CD4-positive, alpha-beta T cell treated with Interleukin-15 for 4 hours (primary cell): ENCODE measurements at places on chromosomes 7 and 10.

DNA sequence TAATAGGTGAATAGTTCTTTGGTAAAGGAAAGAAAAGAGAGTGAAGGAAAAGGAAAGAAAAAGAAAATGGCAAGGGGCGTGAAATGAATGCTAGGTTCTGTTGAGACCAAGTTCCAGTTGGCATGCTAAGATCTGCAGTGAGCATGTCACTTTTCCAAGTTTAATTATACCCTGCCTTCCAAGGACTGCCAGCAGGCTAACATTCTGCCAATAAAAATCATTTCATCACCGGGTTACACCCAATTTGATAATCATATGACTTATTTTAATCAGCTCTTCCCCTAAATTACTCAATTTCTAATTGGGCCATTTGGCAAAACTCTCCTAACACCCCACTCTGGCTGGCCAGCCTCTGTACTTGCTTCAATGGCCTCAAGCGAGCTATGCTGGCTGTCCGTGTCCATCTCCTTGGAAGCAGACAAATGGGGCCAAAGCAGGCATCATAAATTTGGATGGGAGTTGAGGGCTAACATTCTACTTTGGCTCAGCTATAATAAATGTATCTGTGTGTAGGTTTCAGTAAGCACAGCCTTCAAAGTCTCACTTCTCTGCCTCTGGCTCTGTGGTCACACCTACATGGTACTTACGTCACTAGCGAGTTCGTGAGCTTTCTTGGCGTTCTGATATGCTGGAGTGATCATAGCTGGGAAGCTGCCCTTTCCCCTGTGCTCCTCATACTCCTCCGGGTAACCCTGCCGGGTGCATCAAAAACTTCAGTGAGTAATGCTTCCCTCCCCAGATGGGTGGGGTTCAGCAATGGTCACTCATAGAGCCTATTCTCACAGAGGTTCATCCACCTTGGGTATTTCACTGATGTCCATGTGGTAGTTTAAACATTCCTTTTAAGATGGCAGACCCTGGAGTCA, 17.3 kb downstream of the NRAP start:
- no peak for DNase-seq

GRCh38 chr7:112189691-112190090, 16.5 kb downstream of the DOCK4 start:
- DNase-seq, result no peak

DNA sequence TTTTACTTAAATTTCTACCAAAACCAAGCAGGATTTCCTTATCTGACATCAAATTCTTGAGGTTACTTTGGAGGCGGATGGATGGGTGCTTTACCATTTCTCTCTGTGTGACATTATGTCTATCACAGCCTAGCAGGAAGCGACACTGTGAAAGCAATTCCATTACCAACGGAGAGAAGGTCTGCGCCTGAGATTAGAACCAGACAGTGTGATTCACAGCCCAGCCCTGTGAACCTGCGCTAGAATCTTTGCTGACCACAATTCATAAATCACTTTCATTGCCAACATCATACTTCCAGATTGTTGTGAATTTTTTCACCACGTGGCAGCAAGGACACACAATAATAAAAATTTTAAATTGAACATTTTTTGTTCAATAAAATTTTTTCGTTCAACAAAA, 126.5 kb downstream of the CUBN start:
- peak; percentile 89 for DNase-seq

DNA sequence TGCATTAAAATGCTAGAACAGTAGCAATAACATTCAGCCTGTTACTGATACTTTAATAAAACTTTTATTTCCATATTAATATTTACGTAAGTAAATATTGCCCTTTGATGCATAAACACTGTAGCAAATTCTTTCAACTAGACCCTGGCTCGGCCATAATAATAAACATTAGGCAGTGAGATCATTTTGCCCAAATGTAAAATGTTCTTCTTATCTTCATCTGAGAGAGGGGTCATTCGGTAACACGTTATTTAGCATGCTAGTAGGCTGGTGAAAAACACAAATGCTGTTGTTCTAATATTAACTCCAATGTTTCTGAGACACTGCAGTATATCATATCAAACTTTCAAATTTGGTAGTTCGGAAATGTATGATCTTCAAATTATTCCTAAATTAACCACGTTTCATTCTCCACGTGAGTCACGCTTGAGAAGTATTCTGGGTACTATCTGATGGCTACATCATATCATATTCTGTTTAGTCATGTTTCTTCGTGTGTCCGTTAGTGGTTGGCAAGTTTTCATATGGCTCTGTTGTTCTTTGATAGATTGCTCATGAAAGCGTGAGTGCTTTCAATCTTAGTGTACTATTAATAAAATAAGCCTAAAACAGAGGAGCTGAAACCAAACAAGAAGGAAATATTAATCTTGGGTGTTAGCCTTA, 145.8 kb downstream of the NSUN6 start:
- DNase-seq, result no peak

GRCh38 chr7:29969738-29970137, 19.9 kb downstream of the SCRN1 start:
- no peak for DNase-seq

DNA sequence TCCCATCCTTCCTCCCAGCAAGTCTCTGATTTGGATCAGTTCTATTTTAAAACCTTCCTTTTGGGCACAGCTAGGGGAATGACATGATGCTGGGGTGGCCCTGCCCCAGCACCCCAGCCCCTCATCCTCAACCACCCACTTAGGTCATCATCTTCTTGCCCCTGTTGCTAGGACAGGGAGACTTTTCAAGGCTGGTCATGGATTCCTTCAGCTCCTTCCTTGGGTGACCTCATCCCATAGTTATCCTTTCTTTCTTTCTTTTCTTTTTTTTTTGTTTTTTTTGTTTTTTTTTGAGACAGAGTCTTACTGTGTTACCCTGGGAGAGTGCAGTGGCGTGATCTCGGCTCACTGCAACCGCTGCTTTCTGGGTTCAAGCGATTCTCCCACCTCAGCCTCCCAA, 127.2 kb downstream of the WDFY4 start:
- DNase-seq, result no peak

GRCh38 chr10:120451968-120452367, 5.1 kb upstream of the PLPP4 start:
- no peak for DNase-seq

- peak; percentile 33 for DNase-seq
These were observed 2.3 kb downstream of the FBXO24 start for GRCh38 chr7:100588438-100588837.

GRCh38 chr7:39005036-39005435, 27.3 kb downstream of the POU6F2 start:
- DNase-seq, result no peak

- DNase-seq, result no peak
These were observed 72.6 kb downstream of the MTURN start for GRCh38 chr7:30207376-30207775.

- no peak for DNase-seq
These were observed 108.6 kb downstream of the CSTF2T start for GRCh38 chr10:51590818-51591217.

DNA sequence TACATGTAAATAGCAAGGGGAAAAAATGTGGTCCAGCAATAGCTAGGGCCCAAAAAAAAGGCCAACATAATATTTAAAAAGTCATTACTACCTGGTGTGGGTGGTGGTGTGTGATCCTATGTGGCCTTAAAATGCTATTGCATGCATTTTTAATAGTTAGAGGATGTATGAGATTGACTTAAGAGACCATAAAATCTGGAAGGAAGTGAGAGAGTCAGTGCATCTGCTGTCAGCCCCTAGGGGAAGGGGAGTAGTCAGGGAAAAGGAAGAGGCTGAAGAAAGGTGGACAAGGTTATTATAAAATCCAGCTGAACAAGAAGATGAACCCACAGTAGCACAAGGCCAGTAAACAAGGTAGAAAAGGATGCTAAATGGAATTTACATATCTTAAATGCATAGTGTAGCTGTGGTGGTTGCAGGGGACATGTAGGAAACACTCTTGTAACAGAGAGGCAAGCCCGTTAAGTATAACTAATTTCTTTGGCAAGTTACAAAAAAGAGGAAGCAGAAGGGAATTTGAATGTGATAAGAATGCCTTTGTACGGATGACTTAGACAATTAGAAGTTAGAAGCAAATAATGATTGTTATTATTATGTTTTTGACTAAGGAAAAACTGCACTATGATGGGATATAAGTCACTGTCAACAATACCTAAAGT, 11.9 kb upstream of the NDUFA5 start:
- DNase-seq, result no peak

GRCh38 chr10:4511509-4511908, 314.5 kb upstream of the AKR1E2 start:
- no peak for DNase-seq

DNA sequence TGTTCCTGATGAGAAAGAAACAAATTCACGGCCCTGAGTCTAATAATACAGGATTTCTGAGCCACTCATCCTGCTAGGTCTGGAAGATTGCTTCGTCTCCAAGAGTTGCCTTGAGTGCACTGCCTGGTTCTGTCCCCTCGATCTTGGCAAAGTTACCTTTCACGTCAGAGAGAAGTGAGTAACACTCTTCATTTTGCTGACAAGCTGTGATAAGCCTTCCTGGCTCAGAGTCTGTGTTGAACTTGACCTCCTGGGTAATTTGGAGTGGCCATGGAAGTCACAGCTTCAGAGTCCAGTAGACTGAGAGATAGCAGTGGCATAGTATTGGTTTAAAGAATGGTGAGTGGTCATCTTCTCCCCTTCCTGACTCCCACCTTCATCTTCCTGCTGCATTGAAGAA, 64.7 kb upstream of the LRGUK start:
- no peak for DNase-seq

DNA sequence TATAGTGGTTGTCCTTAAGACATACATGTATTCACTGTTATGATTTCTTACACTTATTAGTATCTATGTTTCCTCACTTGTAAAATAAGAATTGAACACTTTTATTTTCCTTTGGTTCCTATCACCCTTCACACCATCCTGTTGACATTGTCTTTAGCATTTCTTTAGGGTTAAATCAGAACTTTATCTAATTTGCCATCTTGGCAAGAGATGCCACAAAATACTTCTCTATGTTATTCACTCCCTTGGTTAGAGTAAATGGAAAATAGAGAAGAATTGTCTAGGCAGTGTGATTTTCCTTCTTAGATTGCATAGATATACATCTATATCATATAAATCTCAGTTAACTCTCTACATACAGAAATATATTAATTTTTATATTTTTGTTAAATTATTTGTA, 204.7 kb downstream of the SEMA3D start:
- DNase-seq, result no peak

DNA sequence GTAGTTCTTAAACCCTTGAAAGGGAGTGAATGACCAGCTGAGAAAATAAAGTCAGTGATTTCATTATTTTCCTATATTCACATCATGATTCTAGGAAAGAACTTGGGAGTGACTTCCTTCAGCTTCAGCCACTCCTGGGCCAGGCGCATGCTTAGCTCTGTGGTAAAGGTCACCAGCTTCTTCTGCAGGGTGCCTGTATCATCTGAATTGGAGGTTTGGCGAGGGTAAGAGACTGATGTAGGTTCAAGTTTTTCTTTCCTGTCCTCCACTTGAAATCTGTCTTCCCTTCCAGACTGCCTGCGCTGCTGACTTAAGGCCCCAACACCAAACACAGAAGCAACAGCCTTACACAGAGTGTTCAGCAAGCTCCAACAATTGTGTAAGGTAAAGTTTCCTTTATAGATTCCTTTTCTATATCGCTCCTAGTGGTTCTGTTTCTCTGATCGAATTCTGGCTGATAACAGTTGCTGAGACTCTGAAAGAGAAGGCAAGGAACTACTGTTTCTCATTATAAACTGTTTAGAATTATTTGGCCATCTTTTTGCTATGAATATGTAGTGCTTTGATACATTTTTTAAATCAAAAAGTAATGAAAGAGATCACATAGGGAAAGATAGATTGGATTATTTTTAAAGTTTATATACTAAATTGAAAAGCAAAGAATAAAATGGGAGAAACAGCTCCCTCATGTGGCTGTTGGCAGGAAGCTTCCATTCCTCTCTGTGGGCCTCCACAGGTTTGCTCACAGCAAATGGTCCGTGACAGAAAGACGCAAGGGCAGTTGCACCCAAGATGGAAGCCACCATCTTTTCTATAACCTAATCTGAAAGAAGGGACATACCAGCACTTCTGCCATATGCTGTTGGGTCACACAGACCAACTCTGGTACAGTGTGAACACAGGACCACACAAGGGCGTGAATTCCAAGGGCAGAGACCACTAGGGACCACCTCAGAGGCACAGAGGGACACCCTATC, 14.0 kb downstream of the GATAD1 start:
- DNase-seq, result peak; percentile 40

DNA sequence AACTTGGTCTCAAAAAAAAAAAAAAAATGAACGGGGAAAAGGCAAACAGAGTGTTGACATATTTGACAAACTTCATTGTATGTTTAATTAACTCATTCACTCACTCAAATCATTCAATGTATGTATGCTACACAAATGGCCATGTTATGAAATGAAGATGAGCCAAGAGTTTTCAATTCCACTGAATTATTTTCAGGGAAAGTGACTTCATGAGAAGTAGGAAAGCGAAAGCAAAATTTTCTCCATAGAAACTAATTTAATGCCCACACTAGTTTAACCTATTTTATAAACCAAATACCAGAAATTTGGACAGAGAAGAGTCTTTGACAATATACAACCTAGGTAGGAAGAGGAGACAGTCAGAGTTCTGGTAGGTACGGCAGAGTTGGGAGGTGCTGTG, 119.5 kb downstream of the HIPK2 start:
- DNase-seq, result no peak

DNA sequence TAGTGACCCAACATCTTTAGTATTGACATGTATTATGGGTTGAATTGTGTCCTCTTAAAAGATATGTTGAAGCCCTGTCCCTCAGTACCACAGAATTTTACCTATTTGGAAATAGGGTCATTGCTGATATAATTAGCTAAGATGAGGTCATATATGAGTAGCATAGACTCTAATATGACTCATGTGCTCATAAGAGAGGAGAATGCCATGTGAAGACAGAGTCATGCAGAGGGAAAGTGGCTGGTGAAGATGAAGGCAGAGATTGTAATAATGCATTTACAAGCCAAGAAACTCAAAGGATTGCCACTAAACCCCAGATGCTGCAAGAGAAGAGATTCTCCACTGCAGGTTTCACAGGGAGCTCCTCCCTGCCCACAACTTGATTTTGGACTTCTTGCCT, 496.4 kb downstream of the KIF20B start:
- no peak for DNase-seq

GRCh38 chr7:31028006-31028405, 24.1 kb upstream of the ADCYAP1R1 start:
- no peak for DNase-seq

DNA sequence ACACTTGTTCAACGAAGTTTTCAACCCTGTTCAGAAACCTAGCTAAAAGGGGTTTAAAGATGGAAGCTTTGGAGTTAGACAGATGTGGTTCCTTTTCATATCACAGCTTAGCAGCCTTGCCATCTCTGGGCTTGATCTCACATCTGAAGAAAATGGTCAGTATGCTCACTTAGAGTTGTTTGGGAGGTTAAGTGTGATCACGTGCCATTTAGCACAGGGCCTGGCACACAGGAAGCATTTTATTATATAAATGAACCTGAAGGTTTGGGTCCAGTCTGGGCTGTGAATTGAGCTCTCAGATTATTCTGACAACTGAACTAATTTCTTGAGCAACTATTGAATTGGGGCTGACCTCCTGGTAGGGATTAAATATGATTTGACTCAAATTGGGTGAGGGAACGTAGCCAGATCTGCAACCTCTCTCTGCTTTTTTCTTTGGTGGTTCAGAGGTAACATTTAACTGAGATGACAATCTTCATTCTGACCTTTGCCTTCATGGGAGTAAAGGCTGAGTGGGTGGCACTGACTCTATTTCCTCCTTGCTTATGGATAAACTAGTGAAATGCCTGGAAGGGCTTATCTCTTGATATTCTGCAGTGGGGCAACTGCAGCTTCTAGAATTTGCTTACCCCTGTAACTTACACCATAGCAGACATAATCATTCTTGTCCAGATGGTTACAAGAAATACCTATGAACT, 10.2 kb upstream of the HKDC1 start:
- no peak for DNase-seq
